ENCODE measurements at places on chromosomes 5 and 9.

GRCh38 chr9:37336150-37336549 is 86.3 kb upstream of the GRHPR start:
- no peak for DNase-seq

DNA sequence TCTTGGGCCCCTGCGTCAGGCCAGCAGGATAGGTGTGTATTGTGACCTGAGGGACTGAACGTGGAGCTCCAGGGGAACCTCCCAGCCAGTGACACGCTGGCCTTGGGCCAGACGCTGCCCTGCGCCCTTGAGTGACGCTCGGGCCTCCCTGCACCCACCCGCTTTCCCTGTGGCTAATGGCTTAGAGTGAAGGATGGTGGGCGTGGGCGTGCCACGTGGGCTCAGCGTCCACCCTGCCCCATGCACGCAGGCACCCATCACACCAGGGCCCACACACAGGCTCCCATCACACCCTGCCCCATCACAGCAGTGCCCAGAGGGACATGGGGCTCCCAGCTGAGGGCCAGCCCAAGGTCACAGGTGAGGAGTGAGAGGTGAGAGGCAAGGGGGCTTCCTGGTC is 5.1 kb upstream of the FUT7 start:
- no peak for DNase-seq

GRCh38 chr5:104345222-104346016 is 782.8 kb upstream of the NUDT12 start:
- DNase-seq = no peak

- DNase-seq = no peak
Measured at GRCh38 chr5:173042763-173043107, 13.4 kb upstream of the CREBRF start.

DNA sequence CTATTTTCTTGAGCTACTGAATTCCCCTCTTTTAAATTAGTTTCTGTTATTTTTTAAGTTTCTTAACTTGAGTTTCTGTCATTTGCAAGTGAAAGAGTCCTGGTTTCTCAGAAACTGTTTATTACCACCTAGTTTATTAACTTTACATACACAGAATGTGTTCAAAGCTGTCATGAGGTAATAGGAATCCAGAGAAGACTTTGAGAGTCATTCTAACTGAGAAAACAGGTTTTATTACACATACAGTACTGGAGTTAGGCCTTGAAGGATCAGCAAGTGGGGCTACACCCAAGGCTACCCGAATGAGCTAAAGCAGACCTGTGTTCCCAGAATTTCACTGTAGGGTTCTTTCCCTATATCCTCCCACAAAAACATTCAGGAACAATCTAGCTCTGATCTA is 33.1 kb downstream of the FAM114A2 start:
- DNase-seq = no peak

DNA sequence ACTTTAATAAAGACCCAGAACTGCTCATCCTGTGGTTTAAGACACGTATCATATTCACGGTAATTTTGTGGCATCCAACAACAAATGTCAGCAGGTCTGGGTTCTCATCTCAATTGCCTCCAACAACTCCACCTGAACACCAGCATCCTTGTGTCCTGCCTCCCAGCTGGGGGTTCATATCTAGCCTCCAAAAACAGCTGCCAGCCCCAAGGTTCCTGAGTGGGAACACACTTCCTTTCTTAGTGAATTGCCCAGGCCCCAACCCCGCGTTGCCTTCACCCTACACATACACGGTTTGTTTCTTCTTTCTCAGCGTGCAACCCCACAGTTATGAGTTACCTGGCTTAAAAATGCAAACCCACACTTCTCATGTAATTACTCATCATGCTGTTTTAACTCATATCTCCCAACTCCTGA is 77.9 kb downstream of the SEMA4D start:
- no peak for DNase-seq

DNA sequence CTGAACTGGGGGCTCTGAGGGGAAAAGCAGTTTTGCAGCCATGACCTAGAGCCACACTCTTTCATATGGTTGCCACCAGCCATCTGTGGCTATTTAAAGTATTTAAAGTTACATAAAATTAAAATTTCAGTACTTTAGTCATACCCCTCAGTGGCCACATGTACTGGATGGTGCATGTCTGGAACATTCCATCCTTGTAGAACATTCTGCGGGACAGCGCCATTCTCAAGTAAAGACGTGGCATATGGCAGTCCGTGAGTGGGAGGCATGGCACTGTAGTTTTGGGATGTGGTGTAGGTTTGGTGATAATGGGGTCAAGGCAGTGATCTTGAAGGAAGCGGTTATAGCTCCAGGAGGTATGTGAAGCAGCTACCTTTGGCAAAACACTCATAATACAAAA is 61.4 kb upstream of the NFIL3 start:
- no peak for DNase-seq

DNA sequence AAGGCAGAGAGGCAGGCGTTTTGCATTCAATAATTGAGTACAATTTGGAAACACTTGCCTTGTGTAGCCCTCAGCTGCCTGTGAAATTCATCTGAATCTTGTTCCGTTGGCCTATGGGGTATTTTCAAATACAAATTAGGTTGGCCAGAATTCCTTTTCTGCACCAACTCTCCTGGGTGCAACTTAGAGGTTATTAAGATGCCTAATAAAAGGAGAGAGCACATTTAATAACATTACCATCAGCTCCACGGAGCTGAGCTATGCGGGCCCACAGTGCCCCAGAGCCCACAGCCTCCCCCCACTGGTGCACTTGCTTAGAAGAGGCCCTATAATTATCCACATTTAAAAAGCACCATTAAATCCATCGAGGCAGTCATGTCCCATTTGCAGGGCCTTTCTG is 367.6 kb upstream of the CLINT1 start:
- no peak for DNase-seq

DNA sequence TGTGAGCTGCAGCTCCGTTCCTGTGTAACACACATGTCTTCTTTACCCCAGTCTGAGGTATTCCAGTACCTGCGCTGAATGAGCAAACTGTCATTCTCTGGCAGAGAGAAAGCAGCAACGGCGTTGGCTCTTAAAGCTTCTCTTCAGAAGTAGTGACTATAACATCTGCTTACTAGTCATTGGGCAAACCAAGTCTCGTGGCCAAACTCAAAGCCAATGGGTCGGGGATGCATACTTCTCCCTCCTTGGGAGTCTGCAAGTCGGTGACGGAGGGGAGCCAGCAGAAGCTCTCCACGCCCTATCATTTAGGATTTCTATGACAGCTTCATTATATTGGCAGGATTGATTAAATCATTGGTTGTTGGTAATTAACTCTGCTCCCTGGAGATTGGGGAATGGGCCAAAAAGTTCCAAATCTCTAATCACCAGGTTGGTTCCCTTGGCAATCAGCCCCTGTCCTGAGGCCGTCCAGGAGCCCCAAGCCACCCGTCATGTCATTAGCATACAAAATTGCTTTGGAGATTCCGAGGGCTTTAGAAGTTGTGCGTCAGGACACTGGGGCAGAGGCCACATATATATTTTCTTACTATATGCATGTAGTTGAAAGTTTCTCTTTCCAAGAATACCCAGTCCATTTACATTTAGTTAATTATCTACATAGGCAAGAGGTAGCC is 44.9 kb downstream of the ZNF354A start:
- no peak for DNase-seq

DNA sequence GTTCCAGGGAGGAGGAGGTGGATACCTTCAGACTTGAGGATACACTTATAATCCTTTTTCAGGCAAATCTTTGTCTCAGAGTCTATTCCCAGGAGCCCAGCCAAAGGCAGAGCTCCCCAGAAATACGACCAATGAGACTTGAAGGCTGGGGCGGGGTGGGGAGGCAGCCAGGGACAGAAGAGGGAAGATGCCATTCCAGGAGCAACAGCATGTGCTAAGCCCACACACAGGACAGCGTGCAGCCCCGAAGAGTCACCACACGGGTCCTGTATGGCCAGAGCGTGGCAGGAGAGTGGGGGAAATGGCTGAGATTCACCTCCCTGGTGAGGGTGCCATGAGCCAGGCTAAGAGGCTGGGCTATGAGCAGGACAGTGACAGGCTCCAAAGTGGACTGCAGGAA is 35.2 kb downstream of the WHRN start:
- DNase-seq = no peak

DNA sequence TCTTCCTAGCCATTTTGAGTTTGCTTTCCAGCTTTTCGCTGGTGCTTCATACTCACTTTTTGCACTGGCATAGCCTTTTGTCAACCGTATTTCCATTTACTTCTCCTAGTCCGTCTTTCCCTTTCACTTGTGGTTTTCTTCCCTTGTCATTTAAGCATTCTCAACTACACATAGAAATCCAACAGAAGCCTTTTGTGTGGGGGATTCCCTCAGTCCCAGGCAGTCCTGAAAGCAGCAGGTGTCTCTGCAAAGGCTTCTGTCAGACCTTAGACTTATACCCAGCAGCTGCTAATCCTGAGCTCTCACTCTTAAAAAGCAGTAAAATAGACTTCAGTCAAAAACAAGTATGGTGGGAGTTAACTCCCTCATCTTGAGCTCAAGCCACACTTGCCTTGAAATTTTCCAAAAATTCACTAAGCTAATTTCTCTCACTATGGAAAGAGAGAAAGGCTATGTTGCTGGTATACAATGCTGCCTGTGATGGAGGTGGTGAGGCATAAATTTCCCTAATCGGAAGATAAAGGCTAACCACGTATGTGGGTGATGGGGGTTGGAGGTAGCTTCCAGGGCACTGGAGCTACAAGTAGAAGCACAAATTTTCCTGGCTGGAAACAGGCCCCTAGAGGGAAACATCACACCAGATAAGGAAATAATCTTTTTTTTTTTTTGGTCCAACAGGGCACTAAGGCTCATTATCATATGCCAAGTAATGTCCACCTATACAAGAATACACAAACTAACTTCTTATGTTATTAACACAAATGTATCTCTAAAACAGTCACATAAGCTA is 34.8 kb upstream of the IFNK start:
- DNase-seq = no peak

- DNase-seq = no peak
Measured at GRCh38 chr9:23783509-23783908, 42.5 kb downstream of the ELAVL2 start.

DNA sequence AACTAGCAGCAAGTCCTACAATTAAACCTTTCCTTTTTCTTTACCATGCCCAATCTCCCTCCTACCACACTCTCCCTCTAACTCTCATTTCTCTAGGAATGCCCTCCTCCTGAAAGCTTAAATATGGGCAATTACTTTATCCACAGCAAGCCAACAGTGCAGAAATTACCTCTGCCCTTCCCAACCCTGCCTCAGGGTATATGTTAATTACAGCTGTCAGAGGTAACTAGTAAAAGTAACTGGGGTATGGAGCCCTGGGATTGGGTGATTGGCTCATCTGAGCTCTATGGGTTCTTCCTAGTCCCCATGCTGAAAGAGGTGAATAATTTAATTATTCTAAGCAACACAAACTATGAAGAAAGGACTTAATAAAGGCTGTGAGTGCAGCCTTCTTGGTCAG is 478.9 kb upstream of the NMUR2 start:
- DNase-seq = no peak

- no peak for DNase-seq
Measured at GRCh38 chr5:60504342-60504741, 195.6 kb downstream of the DEPDC1B start.

- DNase-seq = no peak
Measured at GRCh38 chr5:172412724-172413286, 41.5 kb downstream of the SH3PXD2B start.

- no peak for DNase-seq
Measured at GRCh38 chr9:14347406-14348122, 33.6 kb upstream of the NFIB start.

DNA sequence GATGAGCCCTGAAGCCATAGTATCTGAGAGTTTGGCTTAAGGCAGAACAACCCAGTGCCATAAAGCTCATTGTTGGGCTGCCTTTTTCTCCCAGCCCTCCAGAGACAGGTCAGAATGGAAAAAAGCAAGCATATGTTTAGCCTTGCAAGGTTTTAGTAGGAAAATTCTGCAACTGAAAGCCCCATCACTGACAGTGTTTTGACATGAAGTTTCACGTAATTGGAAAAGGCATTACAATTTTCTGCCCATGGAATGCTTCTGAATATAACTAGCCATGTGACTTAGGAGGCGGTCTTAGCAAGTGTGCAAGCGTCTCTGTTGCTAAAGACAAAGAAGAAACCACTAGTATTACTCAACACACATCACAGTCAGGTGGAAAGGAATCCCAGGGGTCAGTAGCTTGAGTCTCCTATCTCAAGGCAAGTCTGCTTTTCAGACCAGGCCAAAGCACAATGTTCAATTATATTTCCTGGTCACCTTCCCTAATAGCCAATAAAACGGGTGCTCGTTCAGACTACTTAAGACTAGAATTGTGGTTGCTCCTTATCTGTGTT is 117.6 kb downstream of the CARTPT start:
- DNase-seq = no peak

DNA sequence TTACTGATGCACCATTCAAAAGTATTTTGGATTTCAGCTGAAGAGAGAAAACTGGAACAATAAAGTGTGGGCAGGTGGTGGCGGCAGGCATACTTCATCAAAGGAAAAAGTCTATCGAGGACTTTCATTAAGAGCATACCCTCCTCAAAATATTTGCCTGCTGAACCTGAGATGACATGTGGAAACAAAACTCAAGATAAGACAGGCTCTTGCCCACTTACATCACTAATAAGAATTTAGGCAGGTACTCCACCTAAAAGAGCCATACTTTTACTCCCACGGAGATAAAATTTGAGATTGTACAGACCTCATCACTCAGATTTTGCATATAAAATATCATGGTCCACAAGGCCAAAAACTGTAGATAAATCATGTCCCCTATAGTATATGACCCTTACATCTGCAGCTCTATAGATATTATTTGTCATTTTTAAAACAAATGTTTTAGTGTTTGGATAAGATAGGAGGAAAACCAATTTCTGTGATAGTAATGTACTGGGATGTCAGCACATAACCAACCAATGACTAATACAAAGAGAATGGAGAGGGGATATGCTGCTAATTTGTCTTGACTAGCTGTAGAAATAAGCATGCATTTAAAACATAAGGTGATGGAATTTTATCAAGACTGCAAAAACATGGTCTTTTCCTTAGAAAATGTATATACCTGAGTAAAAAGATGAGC is 730.6 kb upstream of the ZNF608 start:
- no peak for DNase-seq

DNA sequence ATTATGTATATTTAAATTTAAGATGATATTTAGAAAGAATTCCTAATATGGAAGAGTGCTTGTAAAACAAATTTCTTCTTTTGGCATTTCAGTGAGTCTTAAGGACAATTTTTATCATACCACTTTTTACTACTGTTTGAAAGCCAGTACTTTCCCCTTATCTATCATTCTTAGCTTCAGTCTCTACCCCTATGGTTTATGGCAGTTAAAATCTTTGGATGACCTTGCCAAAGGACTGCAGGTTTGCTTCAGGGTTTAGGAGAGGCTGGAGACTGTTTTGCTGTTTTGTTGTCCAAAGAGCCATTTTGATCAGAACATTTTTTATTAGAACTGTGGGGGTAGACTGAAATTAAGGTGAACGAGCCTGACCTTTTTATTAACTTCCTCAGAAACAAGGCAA is 30.8 kb downstream of the SLC38A9 start:
- no peak for DNase-seq

- no peak for DNase-seq
Measured at GRCh38 chr9:16268067-16268881, 602.2 kb downstream of the BNC2 start.

- no peak for DNase-seq
Measured at GRCh38 chr5:176772271-176773210, 37.8 kb upstream of the UNC5A start.

GRCh38 chr5:116440457-116441001 is 134.1 kb downstream of the SEMA6A start:
- DNase-seq = no peak
